ENCODE measurements at places on chromosomes 11 and 22.

- no peak for DNase-seq
Measured at GRCh38 chr11:57321388-57322255, 3.1 kb downstream of the TNKS1BP1 start.

DNA sequence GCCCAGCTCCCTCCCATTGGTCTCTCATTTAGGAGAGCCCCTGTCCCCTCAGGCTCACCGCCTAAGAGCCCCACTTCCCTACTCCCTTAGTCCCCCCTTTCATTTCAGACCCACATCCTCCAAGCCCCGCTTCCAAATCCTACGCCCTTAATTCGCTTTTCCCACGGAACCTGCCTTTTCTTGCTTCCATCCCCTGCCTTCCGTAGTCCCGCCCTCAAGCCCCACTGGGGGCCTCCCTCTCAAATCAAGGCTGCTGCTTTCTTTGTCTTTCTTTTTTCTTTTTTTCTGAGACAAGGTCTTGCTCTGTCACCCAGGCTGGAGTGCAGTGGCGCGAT lies 396 bp downstream of the CCDC157 start:
- DNase-seq, result no peak

DNA sequence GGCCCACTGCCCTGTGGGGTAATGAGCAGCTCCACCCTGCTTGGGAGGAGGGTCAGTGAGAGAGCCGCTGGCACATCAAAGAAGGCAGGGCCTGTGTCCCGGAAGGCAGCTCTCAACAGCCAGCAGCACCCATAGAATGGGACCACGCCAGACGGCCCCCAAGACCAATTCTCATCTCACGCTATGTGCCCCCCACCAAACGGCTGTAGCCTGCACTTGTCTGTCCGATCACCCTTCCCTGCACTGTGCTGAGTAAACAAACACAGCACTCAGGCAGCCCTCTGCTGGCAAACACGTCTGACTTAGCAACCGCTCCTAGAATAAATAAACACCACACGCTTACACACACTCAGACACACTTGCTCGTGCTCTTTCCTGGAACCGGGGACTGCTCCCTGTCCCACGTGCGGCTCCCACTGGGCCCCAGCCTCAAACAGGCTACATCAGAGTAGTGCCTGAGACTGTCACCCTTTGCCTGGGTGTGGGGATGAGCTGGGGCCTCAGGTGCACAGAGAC lies 53.2 kb upstream of the CDON start:
- DNase-seq, result no peak

DNA sequence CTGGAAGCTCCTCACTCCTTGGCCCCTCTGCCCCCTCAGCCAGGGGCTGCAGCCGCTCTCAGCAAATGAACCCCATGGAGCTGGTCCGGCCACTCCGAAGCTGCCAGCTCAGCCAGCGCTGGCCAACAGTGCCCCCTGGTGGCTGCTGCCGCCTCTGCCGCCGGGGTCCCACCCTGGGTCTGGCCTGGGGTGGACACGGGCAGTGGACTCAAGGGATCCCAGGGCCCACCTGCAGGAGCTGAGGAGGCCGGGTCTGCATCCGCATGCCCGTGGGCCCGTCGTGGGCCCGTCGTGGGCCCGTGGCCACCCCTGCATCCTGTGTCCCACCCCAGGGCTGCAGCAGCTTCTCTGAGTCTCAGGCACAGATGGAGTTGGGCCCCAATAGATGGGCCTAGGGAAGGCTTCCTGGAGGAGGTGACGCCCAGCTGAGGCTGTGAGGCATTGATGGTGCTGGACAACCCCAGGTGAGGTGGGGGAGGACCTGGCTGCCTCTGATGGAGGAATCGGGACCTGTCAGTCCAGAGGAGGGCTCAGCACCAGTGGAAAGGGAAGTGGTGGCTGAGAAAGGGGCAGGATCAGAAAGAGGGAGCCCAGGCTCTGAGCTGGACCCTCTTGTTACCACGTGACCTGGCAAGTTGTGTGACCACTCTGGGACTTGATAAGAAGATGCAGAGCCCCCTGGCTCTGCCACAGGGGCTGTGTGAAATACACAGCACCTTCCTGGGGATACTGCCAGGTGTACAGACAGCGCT lies 522.3 kb downstream of the BRD1 start:
- DNase-seq, result peak; percentile 77

Measured in activated CD4-positive, alpha-beta T cell treated with anti-CD3 and anti-CD28 coated beads for 48 hours (primary cell).